ENCODE measurements at places on chromosomes 3 and 15.

GRCh38 chr15:25770031-25770430 is 93.1 kb downstream of the ATP10A start:
- no peak for DNase-seq

DNA sequence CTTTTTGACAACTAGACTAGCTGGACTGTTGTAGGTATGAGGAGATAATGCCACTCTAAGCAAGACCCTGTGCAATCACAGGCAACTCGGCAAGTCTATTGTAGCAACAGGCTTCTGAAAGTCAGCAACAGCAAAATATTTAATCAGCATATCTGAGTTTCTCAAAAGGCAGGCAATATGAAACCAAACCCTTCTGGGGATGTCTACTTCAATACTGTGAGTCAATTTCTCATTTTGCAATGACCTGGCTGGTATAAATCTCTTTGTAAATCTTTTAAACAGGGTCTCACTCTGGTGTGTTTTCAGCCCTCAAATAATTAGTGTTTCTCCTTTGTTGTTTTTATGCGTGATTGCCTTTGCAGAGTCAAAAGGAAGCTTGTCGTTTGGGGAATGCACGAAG is 1044.5 kb downstream of the NTRK3 start:
- DNase-seq, result no peak

DNA sequence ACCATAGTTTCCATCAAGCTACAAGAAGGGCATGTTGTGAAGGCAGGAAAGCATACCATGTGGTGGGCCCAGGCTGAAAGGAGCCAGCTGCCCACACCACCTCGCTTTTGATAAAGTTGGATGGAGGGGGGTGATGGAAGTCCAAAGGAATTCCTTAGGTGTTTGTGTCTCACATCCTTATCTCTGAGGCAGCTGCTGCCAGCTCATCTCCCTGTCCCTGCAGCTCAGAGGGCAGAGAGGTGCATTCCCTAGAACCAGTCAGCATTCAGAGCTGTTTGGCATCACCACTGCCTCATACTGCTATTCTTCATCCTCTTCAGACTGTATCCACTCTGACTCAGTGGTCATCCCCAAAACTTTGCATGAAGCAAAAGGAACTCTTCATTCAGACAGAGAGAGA is 141.5 kb upstream of the BFSP2 start:
- no peak for DNase-seq

DNA sequence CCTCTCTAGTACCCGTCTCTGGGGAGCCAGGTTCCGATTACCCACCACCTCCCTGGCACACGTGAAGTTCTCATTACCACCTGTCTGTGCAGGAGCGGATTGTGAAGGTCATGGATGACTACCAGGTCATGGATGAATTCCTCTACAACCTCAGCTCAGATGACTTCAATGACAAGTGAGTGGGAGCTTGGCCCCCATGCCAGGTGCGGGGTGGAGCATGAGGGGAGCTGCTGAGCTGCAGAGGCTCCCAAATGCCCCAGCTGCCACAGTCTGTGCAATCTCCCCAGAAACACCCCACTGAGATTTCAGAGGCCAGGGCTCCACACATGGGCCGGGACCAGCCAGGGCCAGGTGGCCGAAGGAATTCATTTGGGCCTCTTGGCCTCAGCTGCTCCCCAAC is 34.3 kb downstream of the DNAH1 start:
- no peak for DNase-seq

DNA sequence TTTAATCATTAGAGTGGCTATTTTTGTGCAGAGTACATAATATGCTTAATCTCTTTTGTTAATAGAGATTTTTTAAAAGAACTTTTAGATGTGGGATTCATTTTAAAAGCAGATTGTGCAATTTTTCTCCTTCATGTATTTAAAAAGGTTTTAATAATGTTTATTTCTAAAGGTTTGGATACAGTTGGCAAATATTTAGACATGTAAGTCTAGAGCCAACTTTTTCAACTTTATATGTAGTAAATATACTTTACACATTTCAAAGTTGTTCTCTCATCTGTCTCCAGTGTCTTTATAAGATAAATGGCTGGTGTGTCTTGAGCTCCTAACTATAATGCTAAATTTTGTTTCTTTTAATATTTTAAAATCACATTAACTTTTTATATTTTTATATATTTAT is 22.7 kb upstream of the GOLGA8B start:
- no peak for DNase-seq

DNA sequence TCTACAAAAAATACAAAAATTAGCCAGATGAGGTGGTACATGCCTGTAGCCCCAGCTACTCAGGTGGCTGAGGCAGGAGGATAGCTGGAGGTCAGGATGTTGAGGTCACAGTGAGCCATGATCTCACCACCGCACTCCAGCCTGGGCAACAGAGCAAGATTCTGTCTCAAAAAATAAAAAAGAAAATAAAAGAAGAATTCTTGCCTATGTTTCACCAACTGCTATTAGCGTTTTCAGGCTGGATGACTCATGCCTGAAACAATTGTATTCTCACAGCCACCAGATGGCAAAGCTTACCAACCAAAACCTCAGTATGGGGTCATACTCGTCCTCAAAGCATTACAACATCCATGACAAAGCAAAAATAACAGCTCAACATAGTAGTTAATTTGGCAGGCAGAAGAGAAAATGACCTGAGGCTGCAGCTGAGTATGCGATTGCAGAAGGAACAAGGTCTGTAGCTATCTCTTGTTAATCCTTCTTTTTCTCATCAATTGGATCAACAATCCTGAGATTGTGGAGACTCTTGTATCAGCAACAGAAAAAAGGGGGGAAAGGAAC is 52.2 kb downstream of the TP53BP1 start:
- DNase-seq, result peak; percentile 61

DNA sequence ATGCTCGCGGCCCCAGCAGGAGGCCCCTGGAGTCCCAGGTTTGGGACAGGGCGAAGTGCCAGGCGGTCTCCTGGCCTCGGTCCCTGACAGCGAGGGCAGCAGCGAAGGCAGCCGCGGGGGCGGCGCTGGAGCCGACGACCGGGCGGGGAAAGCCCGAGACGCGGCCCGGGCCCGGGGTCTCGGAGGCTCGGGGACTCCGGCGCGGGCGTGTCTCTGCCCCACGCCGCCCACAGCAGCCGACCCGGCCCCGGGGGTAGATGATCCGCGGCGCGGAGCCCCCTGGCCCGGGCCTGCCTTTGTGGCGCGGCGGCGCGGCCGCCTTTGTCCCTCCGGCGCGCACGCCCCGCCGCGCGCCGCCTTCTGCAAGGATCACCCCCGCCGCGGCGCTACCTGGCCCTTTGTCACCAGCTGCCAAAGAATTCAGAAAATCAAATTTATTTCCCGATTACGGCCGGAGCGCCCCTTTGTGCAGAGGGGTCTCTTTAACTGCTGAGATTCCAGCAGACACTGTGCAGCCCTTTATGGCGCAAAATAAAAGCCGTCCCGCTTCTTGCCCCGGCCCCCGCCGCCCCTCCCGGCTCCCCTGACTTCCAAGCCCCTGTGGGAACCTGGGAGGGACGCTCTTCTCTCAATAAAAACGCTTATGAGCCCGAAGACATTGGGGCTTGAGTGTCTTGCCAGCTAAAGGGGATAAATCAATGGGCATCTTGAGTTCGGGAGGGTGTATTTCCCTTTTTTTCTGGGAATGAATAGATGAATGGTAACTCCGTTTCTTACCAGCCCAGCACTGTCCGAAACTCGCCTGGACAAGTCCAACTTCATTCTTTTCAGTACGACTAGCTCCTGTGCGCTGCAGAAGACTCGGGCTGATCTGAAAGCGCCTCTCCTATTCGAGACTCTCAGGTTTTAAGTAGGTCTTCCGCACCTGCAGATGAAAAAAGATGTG is 68.4 kb downstream of the HES1 start:
- DNase-seq, result no peak

- no peak for DNase-seq
Observed at GRCh38 chr3:8143186-8143585, 358.4 kb upstream of the LMCD1 start.

DNA sequence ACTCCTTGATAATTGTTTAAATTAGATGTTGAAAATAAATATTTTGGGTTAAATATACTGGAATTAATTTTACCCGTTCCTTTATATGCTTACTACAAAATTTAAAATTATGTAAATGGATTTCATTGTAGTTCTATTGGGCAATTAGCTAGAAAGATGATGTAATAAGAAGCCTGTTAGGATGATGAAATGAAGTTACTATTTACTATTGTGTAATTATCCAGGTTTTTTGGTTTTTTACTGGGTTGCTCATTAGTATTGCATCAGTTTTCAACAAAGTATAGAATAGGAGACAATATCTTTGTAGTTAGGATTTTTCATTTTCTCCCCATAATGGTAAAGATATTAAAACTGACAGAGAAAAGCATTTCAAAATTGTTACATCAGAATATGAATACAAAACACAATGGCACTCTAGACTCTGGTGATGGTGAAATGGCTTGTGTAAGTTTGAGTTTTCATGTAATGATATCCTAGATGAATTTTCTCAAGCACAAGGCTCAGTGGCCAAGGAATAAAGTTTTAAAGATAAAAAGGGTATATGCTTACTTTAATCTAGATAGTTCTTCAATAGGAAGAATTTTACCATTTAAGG is 222.0 kb downstream of the P3H2 start:
- DNase-seq, result no peak

GRCh38 chr3:14265246-14265962 is 86.8 kb downstream of the LSM3 start:
- DNase-seq, result no peak
